Fibroblast of skin of right quadriceps (primary cell): ENCODE measurements at places on chromosomes 3 and 15.
A peak's percentile ranks its signal among the peaks of the same experiment; 100 is the strongest.

DNA sequence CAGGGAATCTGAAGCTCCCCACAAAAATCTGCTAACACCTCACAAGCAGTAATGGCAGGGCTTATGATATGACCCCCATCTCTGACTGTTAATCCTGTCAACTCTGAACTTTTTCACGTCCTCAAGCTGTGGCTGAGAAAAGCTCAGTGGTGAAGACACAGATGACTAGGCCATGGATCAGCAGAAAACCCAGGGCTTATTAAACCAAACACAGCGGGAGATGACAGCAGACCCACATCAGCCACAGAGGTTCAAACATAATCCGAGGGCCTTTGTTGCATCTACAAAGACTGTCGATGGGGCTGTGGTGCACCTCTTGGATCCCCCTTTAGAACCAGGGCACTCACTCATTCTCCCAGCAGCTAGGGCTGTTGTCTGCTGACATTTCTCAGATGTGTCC is 50.4 kb downstream of the GLB1 start:
- DNase-seq = no peak

DNA sequence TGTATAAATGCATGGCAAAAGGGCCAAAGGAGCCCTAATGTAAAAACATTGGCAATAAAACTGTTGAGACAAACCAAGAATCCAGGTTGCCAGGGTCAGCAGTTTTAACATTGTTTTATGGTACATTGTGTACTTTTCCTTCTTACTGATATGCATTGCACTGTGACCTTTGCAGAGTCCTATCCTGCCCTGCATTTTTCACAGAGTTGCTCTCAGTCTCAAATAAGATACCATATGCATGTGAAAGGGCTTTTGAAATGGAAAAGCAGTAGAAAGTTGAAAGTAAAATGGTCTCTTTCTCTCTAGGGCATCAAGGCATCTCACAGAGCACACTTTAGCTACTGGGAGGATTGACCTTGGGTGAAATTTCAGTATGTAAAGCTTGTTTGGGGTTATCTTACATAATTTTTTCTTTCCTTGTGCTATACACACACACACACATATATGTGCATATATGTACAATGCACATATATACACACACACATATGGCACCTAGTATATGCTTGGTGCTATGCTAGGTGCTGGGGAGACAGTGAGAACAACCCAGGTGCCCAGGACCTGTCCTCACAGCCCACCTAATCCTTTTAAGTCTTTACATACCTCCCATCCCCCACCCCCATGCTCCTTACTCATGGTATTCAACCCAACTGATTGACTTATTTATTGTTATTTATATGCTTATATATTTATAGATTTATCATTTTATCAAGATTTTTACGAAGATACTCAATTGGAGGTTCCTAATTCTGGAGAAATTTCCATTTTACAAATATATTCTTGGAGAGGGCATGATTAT is 1.2 kb upstream of the PPP2R3A start:
- no peak for DNase-seq

- DNase-seq = no peak
These were observed 169.3 kb upstream of the STAC start for GRCh38 chr3:36210840-36211651.

- peak; percentile 82 for DNase-seq
These were observed 22.0 kb downstream of the SLC7A14 start for GRCh38 chr3:170563712-170564423.

GRCh38 chr3:81161851-81162250 is 599.6 kb downstream of the GBE1 start:
- DNase-seq = no peak

DNA sequence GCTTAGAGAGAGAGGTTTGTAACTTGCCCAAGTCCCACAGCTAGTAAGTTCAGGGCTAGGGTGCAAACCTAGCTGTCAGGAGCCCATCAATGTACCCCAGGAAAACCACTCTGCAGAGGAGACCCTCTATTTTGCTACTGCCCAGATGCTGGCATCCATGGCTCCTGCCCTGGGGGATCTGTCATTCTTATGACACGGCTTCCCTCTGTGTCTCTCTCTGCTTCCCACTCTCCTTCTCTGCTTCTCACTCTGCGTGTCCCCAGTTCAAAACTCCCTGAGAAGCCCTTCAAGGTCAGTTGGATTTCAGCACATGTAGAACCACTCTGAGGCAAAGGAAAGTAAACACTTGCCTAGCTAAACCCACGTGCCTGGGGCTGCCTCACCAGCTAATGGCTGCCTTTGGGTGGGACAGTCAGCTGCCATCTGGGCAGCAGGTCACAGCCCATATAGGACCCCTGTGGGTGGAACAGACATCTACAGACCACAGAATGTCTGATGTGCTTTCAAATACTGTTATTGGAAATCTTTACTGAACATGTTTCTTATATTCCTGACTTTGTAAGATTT is 29.4 kb upstream of the SLCO2A1 start:
- DNase-seq = no peak

DNA sequence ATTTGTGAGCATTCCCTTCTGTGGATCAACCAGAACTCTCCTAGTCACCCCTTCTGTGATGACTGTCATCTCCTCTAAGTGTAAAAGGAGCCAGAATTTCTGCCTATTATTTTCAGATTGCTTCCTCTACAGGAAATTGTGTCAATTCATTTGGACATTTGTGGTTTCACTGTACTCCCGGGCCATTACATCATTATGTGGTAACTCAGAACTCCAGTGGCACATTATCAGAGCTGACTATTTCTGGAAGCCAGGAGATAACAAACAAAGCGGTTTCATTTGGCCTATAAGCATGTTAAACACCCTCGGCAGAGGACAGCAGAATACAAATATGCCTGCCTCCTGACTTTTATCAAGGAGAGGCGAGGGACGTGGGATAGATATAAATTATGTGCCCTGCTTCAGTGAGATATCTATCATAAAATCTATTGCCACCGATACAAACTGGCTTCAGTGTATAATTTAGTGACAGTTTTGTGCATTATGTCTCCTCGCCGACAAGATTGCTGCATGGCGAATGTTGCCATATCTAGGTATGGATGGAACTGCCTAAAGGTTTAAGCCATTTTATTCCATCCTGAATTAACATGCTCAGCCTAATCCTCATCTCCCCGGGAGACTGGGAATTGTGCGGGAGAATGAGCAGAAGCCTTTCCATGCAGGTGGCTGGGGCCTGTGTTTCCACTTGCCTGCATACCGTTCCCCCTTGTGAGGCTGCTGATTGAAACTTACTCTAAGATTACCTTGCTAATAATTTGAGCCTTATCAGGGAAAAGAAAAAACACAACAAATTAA is 193.4 kb upstream of the SEMA6D start:
- DNase-seq = peak; percentile 59

DNA sequence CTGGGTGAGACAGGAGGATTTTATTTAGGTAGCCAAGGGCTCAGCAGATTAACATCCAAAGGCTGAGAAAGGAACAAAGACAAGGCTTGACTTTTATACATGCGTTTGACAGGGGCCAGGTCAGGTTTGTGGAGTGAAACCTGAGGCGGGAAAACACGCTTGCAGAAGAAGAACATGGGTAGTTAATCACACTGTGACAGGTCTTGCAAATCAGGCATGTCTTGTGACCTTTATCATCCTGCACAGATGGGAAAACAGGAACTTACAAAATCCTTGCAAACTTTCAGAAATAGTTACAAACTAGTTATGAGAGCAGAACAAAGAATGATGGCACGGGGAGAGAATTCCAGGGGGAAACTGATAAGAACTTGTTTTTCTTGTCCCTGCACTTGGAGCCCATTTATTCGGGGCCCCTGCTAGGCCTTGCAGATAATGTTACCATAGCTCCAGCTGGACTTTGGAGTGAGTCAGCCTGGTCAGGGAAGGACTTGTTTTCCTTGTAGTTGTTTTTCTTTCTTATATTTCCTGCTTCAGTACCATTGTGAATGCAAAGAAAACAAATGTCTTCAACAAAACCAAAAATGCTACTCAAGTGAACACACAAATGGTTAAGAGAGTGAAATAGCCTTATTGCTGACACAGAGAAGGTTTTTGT is 965.9 kb upstream of the ROBO1 start:
- DNase-seq = peak; percentile 2

DNA sequence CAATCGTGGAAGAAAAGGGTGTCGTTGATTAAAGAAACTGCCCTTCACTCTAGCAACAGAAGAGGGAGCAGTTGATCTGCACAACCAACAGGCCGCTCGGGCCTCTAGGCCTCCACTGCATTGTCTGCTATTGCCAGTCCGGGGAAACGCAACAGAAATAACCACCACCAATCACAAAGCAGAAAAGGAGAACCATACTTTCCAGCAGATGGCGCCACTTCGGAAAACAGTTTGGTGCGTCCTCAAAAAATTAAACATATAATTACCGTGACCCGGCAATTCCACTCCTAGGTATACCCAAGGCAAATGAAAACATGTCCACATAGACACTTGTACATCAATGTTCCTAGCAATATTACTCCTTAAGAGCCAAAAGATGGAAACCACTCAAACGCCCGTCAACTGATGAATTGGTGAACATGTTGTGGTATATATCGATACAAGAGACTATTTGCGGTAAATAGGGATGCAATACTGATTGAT is 154.1 kb downstream of the TJP1 start:
- peak; percentile 81 for DNase-seq

DNA sequence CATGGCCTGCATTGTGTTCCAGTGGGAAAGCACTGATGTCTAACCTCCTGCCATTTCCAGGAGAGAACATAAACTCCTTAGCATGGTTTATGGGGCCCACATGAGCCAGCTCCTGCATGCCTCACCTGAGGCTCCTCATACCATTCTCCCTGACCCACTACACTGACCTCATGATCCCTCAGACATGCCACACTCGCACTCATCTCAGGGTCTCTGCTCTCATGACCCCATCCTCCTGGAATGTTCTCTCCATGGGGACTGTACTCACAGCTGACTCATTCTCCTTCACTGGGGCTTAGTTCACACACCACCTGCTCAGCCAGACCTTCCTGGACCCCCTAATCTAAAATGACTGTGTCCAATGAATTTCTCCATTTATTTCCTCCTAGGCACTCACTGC is 4.0 kb upstream of the LMCD1 start:
- peak; percentile 55 for DNase-seq

DNA sequence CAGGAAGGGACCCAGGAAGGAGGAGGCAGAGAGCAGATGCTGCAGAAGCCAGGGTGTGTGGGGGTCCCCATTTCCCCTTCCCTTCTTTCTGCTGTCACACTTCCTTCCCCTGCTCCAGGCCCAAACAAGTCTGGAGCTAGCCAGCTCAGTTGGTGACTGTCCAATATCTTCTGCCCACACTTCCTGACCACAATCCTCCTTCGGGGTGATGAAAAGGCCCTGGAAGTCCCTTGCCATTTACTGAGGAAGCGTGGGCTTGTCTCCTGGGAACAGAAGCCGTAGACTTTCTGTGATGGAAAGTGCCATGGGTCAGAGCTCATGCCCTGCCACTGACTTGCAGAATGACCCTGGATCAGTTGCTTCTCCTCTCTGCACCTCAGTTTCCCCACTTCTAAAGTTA is 39.0 kb downstream of the ANAPC13 start:
- peak; percentile 52 for DNase-seq

GRCh38 chr3:113557374-113557773 is 25.0 kb downstream of the SIDT1 start:
- DNase-seq = peak; percentile 62

DNA sequence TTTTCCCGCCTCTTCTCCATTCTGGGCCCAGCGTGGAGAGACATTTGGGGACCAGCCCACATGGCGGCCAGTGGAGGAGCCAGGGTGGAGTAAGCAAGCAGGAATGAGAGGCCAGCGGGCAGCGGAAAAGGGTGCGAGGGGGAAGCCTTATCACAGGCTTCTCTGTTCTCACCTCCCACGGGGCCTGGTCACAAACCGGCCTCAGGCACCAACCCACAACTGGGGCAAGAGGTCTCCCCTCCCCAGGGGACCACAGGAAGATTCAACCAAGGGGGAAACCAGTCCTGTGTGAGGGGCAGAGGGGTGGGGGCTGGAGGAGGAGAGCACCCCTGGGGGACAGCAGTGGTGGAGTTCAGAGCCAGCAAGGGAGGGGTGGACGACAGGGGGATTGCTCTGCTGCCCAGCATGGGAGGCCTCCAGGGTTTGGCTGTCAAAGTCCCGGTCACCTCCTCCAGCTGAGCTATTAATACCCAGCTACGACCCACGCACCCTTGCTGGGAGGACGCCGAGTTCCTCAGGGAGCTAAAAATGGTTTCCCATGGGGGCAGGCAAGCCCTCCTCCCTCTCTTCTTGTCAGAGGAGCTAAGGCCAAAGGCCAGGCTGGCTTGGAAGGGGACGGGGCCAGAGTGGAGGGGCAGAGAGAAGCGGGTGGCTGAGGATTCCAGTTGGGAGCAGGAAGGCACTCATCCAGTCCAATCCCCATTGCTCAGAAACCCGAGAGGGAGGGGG is 23.8 kb upstream of the RPL29 start:
- DNase-seq = no peak

- DNase-seq = peak; percentile 28
These were observed 51.3 kb upstream of the KPNA4 start for GRCh38 chr3:160616716-160617115.

DNA sequence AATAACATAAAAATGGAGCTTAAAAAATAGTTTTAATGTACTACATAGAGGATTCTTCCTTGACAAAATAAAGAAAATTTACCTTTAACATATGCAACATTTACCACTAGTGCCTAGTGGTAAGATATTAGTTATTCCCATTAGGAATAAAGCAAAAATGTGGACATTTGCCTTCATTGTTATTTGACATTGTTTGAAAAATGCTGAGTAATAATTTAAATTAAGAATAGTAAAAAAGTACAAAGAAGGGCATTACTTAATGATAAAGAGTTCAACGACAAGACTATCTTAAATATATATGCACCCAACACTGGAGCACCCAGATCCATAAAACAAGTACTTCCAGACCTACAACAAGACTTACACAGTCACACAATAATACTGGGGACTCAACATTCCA is 125.7 kb downstream of the POLR2M start:
- DNase-seq = no peak

DNA sequence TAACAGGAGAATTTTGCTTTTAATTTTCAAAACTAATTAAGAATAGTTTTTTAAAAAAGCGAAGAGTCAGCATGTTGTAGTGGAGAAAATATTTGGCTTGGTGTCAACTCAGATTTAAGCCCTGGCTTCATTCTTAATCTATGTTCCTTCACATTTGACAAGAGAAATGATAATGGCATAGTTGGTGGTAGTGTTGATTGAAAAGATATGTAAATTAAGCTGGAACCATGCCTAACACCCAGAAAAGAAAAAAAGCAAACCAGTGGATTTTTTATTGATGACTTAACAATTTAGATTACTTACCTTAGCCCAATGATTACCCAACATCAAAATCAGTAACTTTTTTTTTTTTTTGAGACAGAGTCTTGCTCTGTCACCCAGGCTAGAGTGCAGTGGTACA is 27.4 kb downstream of the TCAIM start:
- DNase-seq = no peak

DNA sequence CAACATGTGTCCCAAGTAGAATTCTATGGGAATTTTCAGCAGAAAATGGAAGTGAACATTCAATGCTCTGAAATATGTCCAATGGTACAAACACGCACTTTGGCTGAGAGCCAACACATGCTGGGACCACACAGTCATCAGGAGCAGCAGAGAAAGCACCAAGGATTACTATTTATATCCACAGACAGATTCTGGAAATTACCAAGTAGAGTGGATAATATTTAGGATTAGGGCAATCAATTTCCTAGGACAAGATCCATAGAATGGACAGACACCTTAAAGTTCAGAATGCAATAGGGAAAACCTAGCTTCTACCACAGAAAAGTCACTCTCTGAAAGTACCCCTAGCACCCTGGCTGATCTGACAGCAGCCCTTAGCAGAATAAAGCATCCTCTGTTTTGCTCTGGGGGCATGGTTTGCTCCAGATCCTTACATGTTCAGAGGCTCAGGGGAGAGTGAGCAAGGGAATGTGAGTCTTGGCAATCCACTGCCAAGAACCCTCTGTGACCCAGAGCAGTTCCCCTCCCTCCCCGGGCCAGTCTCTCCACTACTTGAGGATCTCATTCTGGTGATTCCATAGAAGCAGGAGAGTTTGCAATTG is 206.0 kb upstream of the WNT5A start:
- DNase-seq = peak; percentile 80
